ENCODE measurements at places on chromosomes 1 and 21.
A peak's percentile ranks its signal among the peaks of the same experiment; 100 is the strongest.

DNA sequence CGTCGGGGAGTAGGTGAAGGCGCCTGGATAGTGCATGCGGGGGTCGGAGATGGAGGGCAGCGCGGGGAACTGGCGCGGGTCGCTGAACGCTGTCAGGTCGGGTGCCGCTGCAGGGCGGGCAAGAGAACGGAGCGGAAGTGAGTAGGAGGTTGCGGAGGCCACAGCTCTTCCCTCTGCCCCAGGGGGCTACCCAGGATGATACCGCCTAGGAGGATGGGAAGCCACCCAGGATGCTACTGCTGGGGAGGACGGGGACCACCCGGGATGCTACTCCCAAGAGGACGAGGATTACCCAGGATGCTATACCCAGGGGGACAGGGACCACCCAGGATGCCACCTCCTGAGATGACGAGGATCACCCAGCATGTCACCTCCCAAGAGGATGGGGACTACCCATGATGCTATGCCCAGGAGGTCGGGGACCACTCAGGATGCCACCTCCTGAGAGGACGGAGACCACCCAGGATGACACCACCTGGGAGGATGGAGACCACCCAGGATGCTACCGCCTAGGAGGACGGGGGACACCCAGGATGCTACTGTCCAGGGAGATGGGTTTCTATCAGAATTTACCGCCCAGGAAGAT is 123.8 kb downstream of the CLIC6 start:
- no peak for DNase-seq

DNA sequence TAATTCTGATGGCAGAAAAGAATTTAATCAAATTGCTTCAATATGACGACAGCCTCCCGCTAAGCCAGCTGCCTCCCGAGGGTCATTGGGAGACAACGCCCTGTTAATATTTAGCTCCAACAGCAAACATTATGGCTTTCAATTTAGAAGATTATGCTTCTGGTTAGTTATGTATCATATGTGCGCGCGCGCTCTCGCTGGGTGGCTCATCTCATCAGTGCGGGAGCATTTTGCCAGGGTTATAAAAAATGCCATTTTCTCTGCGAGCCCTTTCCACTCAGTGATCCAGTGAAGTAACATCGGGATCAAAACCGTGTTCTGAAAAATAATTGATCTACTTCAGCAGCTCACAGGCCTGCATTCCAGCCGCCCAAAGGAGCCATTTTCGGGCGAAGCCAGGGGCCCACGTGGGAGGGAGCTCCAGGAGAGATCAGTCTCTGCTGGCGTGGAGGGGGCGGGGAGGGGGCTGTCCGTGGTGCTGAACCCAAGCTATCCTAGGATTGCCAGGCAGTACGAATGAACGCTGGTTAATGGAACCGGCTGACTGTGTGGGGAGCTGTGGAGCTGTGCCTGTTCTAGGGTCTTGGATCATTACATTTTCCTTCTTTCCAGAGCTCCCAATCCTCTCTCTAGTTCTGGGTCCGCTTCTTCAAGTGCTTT is 219.1 kb upstream of the ZC3H12A start:
- DNase-seq = no peak

DNA sequence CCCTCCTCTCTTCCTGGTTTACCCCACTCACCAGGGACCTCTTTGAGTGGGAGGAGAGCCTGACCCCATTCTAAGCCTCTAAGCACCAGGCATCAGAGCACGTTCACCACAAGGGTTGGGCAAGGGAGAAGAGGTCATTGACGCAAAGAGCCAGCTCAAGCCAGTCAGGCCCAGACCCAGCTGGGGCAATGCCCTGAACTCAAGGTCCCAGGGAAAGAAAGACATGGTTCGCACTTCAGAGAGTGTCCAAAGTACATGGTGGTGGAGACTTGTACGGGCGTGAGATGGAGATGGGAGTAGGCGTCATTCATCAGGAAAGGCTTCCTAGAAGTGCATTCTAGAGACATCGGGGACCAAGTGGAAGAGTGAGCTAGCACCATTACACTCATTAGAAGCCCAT is 7.2 kb downstream of the PKP1 start:
- DNase-seq = no peak

GRCh38 chr1:155166471-155167165 is 6.5 kb downstream of the KRTCAP2 start:
- DNase-seq = peak; percentile 86

DNA sequence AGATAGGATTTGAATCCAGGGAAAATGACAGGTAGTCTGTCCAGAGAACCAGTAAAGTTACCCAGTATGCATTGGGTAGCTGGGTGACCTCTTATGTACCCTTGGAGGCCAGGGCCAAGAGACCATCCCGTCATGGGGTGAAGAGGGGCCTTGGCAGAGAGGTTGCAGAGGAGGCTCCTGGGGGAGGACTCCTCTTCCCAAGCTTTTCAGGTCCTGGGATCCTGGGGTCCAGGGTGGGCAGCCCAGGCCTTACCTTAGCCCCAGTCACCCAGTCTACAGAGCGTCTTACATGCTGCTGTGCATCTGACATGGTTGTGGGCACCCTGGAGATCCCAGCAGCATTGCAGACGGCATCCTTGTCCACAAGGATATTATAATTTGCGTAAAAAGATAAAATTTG is 14.0 kb downstream of the PMF1 start:
- DNase-seq = no peak

DNA sequence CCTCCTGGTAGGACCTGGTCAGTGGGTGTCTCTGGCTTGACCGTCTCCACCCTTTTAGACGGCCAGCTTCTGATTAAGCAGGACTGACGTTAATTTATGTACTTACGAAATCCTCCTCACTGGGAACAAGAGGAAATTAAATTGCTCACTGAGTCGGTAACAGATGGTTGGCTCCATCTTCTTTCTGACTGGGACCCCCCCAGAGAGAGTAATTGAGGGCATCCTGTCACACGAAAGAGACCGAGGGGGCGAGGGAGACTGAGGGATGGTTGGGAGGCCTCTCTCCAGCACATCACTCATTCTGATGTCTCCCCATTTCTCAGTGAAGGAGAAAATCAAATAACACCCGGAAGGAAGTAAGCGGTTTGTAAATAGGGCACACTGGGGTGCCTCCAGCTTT is 104.8 kb downstream of the OMA1 start:
- DNase-seq = no peak

DNA sequence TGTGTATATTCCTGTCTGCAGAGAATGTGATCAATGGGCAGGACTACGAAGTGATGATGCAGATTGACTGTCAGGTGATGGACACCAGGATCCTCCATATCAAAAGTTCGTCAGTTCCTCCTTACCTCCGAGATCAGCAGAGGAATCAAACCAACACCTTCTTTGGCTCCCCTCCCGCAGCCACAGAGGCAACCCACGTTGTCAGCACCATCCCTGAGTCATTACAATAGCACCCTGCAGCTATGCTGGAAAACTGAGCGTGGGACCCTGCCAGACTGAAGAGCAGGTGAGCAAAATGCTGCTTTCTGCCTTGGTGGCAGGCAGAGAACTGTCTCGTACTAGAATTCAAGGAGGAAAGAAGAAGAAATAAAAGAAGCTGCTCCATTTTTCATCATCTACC is 65.2 kb downstream of the OLFML2B start:
- no peak for DNase-seq

- DNase-seq = no peak
Observed at GRCh38 chr1:5408401-5408800, 583.8 kb downstream of the NPHP4 start.

DNA sequence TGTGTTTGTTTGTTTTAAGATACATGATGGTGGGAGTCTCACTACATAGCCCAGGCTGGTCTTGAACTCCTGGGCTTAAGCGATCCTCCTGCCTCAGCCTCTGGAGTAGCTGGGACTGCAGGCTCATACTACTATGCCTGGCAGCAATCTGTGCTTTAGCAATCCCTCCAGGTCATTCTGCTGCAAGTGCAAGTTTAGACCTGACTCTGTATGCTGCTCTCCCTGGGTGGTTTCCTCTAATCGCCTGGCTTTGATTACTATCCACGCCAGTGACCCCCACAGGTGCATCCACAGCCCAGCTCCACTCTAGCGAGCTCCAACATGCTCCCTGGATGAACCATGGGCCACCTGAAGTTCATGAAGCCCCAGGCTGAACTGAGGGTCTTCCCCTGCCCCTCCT is 15.5 kb upstream of the PABPC4 start:
- no peak for DNase-seq

- no peak for DNase-seq
Observed at GRCh38 chr1:184972315-184973055, 1.8 kb downstream of the NIBAN1 start.

DNA sequence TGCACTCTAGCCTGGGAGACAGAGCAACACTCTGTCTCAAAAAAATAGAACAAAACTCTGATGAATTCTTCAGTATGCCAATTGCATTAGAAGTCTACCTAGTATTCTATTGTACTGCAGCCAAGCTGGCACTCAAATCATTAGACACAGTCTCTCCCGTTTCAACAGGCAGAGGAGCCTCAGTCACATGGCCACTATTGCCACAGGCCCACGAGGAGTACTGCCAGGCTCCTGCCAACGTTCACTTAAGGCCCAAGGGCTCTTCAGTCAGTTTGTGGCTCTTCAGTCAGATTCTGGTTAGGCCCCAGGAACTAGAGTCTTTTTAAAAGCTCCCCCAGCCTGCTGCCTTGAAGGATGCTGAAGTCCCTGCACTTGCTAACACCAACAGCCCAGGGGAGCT is 73.4 kb downstream of the SH3BGR start:
- no peak for DNase-seq

DNA sequence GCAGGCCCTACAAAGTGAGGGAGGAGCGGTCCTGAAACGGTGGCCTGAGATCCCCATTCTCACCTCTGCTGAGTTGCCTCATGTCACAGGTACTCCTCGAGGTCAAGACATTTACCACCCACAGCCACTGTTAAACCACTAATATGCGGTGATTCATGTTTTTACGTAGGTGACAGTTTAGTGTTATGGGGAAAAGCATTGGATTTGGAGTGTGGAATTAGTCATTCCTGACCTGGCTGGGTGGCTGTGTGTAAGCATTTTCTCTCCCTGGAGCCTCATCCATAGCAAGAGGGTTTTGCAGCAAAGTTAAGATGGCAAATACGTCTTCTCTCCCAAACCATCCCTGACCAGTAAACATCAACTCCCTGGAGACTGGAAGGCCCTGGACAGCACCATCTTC is 57.8 kb upstream of the KCNJ6 start:
- DNase-seq = no peak

- no peak for DNase-seq
Observed at GRCh38 chr1:170252851-170253579, 107.3 kb downstream of the NTMT2 start.

- DNase-seq = no peak
Observed at GRCh38 chr21:21003701-21004100, 5.5 kb downstream of the NCAM2 start.

- DNase-seq = no peak
Observed at GRCh38 chr21:45611939-45612664, 31.4 kb upstream of the PCBP3 start.

GRCh38 chr1:194355488-194356106 is 1169.2 kb upstream of the B3GALT2 start:
- DNase-seq = no peak

- DNase-seq = no peak
Observed at GRCh38 chr1:37197411-37197810, 163.1 kb upstream of the GRIK3 start.

All from GF-D8 (cell line).